Naive thymus-derived CD8-positive, alpha-beta T cell (primary cell): ENCODE measurements at places on chromosomes 7 and 10.

GRCh38 chr10:98745645-98746044 is 298.9 kb upstream of the HPS1 start:
- H3K27me3 ChIP-seq, result peaks cover 8% of the 10 kb centered on the region
- H3K27ac ChIP-seq, result no peak overlapping the region
- no peak for DNase-seq
- H3K4me1 ChIP-seq, result no peaks in the 10 kb centered on the region
- H3K36me3 ChIP-seq, result no peaks in the 10 kb centered on the region
- H3K4me3 ChIP-seq, result no peak overlapping the region

DNA sequence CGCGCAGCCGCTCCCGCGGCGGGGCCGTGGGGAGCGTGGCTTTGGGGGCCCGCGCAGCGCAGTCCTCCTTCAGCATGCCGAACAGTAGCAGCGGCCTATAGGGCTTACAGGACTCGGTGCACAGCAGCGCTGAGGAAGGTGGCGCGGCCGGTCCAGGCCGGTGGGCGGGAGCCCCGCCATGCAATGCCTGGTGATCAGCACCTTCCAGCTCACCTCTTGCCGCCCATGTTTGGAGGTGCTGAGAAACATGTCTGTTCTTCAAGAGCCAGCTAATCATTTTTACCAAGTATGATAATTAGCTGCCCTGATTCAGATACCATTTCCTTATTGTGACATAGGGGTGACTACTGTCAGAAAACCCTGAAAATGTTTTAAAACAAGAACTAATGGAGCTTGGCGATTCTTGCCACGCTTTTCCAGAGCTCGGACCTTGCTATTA is 33.5 kb upstream of the SFTPD start:
- H3K36me3 ChIP-seq, result no peaks in the 10 kb centered on the region
- H3K4me1 ChIP-seq, result peaks cover 3% of the 10 kb centered on the region
- H3K27me3 ChIP-seq, result peaks cover 58% of the 10 kb centered on the region
- H3K4me3 ChIP-seq, result no peak overlapping the region
- no peak overlapping the region for H3K27ac ChIP-seq

- H3K27ac ChIP-seq, result no peak overlapping the region
- H3K36me3 ChIP-seq, result no peaks in the 10 kb centered on the region
- H3K27me3 ChIP-seq, result peaks cover 7% of the 10 kb centered on the region
Measured at GRCh38 chr10:78688230-78688900, 380.4 kb upstream of the ZMIZ1 start.

DNA sequence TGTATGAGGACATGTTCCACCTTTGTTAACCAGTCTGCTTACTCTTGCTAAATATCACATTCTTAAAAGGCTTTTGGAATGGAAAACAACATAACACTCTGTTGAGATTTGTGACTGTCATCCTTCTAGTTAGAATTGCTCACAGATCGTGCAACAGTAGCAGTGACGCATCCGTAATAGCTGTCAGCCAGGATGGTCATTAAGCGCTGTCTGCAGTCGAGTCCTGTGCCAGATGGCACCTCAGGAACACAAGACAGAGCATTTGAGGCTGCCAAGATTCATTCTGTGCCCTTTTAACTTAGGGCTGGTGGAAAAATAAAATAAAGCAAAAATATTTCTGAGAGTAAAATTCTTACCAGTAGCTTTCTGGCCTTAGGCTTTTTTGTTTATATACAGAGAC is 348.6 kb downstream of the ANKRD7 start:
- no peak overlapping the region for H3K4me3 ChIP-seq
- no peaks in the 10 kb centered on the region for H3K4me1 ChIP-seq
- no peaks in the 10 kb centered on the region for H3K36me3 ChIP-seq
- no peak for DNase-seq
- no peaks in the 10 kb centered on the region for H3K27me3 ChIP-seq

DNA sequence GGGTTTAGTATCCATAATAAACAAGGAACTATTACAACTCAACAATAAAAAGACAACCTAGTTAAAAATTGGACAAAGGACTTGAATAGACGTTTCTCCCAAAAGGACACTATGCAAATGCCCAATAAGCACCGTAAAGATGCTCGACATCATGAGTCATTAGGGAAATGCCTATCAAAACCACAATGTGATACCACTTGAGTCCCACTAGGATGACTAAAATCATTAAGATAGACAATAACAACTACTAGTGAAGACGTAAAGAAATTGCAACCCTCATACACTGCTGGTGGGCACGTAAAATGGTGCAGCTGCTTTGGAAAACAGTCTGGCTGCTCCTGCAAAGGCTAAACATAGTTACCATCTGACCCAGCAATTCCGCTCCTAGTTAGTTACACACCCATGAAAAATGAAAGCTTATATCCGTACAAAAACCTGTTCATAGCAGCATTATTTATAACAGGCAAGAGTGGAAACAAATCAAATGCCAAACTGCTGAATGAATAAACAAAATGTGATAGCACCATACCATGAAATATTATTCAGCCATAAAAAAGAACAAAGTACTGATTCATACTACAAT is 17.3 kb downstream of the CCDC3 start:
- no peaks in the 10 kb centered on the region for H3K4me1 ChIP-seq
- peaks cover 17% of the 10 kb centered on the region for H3K27me3 ChIP-seq
- peaks cover 11% of the 10 kb centered on the region for H3K36me3 ChIP-seq
